Stimulated activated naive CD8-positive, alpha-beta T cell treated with anti-CD3 and anti-CD28 coated beads, Interleukin-15, Interleukin-2, amounts not matched to agents 100 U/mL and 50 U/mL, for 24 hours (primary cell): ENCODE measurements at places on chromosomes 5 and 9.
A peak's percentile ranks its signal among the peaks of the same experiment; 100 is the strongest.

DNA sequence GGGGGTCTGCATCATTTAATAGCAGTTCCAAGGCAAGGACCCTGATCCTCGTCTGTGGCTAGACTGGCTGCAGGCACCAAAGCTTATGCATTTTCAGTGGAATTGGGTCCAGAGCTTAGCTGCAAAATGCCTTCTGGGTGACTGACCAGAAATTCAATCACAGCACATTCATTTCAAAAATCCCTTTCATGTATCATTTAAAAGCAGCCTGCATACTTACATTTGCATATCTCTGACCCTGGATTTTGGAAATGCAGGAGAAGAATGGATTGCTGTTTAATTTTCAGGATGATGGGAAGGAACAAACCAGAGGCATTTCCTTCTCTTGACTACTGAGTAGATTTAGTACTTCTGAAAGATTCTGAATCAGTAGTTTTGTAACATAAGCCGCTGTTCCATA, 122.8 kb downstream of the PPP2R2B start:
- DNase-seq = no peak

- DNase-seq = no peak
Observed at GRCh38 chr5:68436686-68437520, 221.3 kb downstream of the PIK3R1 start.

GRCh38 chr5:119402555-119402954, 46.7 kb downstream of the TNFAIP8 start:
- DNase-seq = no peak

DNA sequence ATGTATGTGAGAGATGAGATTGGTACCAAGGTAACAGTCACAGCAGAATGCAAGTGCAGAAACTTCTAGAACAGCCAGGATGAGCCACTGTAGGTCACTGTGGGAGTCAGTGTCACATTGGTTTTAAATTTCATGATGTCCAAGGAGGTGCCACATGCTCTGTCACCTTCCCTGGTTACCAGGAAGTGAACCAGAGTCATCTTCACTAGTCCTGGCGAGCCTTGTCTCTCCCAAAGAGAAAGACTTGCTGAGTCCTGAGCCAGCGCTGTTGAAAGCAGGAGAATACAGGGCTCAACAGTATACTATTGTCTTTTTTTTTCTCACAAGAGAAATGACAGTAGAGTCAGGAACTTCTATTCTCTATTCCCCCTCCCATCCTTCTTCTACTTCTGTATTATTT, 615.5 kb downstream of the RAB3C start:
- DNase-seq = no peak

- DNase-seq = no peak
Observed at GRCh38 chr5:11040345-11040744, 279.3 kb upstream of the DAP start.

DNA sequence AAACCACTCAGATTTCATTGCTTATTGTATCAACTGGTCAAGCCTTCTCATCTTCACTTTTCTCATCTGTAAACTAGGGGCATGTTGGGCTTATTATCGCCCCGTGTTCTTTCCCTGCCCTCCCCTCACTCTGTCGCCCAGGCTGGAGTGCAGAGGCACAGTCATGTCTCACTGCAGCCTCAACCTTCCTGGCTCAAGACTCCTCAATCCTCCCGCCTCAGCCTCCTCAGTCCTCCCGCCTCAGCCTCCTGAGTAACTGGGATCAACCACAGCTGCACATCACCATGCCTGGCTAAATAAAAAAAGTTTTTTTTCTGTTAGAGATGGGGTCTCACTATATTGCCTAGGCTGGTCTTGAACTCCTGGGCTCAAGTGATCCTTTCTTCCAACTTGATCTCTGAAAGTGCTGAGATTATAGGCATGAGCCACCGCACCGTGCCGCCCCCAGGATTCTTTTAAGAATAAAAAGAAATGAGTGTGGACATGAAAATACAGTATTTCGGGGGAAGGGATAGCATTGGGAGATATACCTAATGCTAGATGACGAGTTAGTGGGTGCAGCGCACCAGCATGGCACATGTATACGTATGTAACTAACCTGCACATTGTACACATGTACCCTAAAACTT, 2.0 kb downstream of the MAML1 start:
- DNase-seq = no peak

GRCh38 chr9:127779136-127779981, 893 bp upstream of the SH2D3C start:
- DNase-seq = peak; percentile 75

GRCh38 chr9:4382722-4383317, 83.0 kb upstream of the GLIS3 start:
- DNase-seq = no peak

DNA sequence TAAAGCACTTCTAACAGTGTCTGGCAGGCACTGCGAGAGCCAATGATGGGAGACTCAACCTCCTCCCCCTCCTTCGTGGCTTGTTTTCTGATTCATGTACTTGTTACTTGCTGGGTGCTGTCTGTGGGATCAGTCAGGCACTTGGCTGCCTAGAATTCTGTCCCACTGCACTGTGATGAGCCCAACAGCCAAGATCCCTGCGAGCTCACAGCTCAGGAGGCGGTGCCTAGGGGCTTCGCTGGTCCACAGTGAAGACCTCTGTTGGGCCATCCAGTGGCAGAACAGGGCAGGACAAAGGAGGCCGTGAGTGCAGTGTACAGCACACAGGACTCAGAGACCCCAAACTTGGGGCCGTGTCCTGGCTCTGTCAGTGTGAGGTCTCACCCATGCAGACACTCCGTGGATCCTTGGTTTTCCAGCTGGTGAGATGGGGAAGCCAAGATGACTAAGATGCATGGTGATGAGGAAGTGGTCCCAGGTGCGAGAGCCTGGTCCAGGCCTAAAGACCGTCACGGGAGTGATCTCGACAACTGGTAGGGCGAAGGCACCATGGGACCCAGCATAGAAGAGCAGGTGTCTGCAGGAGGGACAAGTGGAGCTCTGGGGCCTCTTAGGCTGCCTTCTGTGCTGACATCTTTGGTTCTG, 19.5 kb downstream of the MYMK start:
- DNase-seq = no peak

DNA sequence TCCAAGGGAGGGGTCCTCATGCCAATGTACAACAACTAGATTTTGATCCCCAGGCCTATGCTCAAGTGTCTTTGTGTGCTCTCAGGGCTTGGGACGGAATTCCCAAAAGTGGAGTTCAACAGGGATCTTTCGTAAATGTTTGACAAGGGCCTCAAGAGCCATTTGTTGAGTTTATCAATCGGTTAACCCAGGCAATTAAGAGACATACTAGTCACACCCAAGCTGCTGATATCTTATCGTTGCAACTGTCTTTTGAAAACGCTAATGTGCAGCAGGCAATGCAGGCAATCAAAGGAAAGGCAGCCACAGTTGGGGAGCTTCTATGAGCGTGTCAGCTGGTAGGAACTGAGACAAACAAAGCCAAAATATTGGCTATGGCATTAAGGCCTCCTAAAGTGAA, 161.2 kb downstream of the CPLANE1 start:
- no peak for DNase-seq

GRCh38 chr9:93052791-93053540, 5.5 kb upstream of the SUSD3 start:
- no peak for DNase-seq

DNA sequence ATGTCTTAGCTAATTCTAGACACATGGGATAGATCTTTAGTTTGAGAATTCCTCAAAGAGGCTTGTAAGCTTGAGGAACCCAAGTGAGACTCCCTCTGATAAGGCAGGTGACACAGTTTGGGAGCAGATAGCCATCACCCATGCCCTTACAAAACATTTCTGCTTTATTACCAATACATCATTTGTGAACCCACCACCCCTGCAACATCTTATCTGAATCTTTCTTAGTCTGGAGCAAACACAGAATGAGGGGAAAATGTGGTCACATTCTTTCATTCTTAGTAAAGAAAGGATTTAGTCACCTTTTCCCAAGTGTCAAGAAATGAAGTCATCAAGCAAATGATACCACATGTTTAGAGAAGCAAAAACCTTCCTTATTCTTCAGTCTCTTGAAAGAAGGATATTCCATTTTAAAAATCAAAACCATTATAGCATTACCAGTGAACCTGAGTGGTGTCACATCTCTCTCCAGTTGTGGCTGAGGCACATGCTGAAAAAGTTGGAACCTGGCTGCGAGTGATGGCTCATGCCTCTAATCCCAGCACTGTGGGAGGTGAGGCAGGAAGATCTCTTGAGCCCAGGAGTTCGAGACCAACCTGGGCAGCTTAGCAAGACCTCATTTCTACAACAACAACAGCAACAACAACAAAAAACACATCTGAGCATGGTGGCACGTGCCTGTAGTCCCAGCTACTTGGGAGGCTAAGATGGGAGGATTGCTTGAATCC, 65.9 kb downstream of the PRKACG start:
- no peak for DNase-seq

DNA sequence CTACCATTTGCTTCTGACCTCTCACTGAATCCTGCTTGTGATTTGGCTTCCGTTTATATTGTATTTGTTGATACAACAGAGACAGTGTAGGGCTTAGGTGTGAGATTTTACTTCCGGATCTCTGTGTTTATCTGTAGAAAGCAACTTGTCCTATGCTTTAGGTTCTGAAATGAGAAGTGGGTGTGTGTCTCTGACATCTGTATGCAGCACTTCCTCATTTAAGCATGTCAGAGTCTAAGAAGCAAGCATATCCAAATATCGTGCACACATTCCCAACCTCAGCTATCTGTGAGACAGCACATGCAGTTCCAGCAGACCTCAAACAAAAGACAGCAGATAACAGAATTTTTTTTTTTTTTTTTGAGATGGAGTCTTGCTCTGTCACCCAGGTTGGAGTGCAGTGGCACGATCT, 16.3 kb downstream of the KLF9 start:
- DNase-seq = no peak

DNA sequence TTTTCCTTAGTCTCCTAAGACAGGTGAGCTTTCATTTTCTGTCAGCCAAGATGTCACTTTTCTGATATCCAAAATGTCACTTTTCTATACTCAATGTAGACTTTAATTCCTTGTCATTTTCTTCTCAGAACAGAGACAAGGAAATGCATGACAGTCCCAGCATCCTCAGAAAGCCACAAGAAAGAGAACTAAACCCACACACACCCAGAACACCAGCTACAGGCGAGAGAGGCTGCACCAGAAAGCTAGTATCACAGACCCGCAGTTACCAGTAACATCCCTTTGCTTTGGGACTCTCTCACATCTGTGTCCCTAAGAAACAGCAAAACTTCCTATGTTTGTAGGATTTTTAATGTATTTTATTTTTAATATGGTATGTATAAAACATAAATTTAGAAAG, 17.1 kb downstream of the TRMO start:
- DNase-seq = no peak

GRCh38 chr9:137296670-137297664, 5.1 kb downstream of the NRARP start:
- no peak for DNase-seq

DNA sequence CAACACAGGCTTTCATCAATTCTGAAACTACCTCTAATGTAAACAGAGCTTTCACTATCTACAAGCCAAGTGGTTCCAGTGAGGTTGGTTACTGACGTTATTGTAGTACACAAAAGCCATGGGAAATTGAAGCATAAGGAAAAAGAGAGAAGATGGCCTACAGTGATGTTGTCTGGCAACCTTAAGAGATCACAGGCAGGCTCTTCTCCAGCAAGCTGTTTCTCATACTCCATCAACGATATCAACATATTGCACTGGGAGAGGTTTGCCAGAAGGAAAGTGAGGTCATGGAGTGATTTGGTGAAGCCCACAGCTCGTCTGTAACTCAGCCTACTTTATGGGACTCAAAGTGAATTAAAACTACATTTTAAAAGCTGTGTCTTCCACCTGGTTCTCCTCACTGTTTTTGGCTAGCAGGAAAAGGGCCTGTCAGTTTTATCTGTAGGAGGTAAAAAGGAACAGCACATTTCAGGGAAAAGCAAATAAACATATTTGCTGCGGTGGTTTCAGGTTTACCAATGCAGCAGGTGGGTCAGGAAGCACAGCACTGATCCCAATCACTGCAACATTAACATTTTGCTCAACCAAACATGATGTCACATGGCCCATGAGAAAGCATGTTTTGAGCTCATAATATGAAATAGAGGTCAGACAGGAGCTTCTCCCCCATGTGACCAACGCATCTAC, 72.9 kb downstream of the ARSB start:
- DNase-seq = no peak

- DNase-seq = no peak
Observed at GRCh38 chr5:83475935-83476814, 4.6 kb downstream of the VCAN start.

DNA sequence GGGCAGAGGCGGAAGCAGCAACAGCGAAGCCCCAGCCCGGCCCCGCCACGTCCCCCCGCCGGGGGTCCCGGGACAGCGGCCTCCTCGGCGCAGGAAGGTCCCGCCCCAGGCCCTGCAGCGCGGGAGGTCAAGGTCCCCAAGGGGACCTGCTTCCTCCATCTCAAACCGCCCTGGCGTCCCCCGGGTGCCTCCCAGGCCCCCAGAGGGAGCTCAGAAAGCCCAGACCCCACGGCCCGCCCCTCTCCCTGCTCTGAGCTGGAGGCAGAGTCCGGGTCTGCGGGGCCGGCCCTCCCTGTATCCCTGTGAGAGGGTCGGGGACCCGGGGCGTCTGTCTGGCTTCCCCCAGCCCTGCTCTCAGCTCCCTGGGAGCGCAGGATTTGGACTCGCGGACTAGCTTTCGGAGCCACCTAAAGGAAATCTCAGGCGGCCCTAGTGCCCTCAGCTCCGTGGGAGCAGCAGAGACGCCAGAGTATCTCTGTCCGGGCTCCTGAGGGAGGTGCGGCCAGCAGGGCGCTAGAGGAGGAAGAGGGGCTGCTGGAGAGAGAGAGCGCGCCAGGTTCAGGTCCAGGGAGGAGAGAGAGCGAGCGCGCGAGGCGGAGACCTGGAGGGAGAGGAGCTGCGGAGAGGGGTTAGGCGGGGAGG, 30.7 kb downstream of the EXOC3 start:
- DNase-seq = peak; percentile 35

DNA sequence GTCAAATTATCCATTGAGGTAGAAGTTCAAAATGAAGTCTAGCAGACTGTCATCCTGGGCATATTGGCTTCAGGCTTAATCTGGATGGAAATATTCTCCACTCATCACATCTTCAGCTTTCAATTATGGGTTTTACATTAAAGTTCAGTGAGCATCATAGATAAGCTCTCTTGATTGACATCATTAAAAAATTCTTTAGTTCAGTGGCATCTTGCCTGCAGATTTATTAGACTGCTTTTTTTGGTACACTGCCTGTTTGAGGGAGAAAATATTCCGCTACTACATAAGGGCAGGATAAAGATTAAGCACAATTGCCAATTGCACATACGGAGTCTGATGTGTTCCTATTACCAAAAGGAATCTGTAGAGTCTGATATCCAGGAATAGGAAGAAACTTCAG, 2353.8 kb downstream of the MAT2B start:
- no peak for DNase-seq

DNA sequence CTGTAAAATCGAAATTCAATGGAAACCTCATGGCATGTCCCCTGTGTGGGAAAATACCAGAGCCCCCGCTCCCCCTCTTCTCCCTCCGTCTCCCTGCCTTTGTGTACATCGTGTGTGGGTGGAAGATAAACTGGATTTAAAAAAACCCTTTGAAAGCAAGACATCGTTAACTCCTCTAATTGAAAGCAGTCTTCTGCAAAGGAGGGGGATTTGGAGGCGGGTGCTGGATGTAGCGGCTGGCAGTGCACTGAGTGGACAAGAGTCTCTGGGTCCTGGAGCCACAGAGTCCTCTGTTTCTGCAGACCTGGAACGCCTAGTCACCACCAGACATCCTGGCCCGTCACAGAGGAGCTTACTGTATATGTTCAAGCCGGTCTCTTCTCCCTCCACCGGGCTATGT, 169.4 kb downstream of the PAPPA start:
- DNase-seq = no peak

GRCh38 chr5:180784497-180785097, 18.0 kb downstream of the MGAT1 start:
- DNase-seq = peak; percentile 71

- no peak for DNase-seq
Observed at GRCh38 chr9:31394015-31394473, 990.4 kb upstream of the ACO1 start.
